ENCODE measurements at places on chromosomes 4 and X. TPM values are rescaled to one million over a fixed set of nuclear protein-coding genes. Genes with fewer than 3 reads are reported as not detected.

The CPLX1 gene
- total RNA-seq: 6.7 TPM

The NUDT6 gene
- total RNA-seq: 9.2 TPM

The COL4A6 gene
- 16.1 TPM for total RNA-seq

The ABRAXAS1 gene
- total RNA-seq: 12.7 TPM

The CFAP47 gene
- 0.96 TPM for total RNA-seq

The GPR50 gene
- not detected for total RNA-seq

The CLOCK gene
- total RNA-seq: 31.0 TPM

The CT45A5 gene
- total RNA-seq: not detected

The NDST3 gene
- not detected for total RNA-seq

The OTC gene
- not detected for total RNA-seq

The PARM1 gene
- total RNA-seq: 134 TPM

The GATA1 gene
- not detected for total RNA-seq

The SHOX gene
- total RNA-seq: not detected

The CENPE gene
- 1.3 TPM for total RNA-seq

The FGB gene
- 1.3 TPM for total RNA-seq

The NHSL2 gene
- 14.6 TPM for total RNA-seq

The PPEF2 gene
- total RNA-seq: not detected

The GIMD1 gene
- total RNA-seq: not detected

The PSAPL1 gene
- total RNA-seq: not detected

The PAGE2 gene
- not detected for total RNA-seq

The LANCL3 gene
- total RNA-seq: 1.9 TPM

The LRCH2 gene
- 7.4 TPM for total RNA-seq

The PABPC4L gene
- total RNA-seq: 2.0 TPM

The FAM241A gene
- 5.1 TPM for total RNA-seq

The GYPE gene
- total RNA-seq: 1.8 TPM

The RAB39B gene
- 0.86 TPM for total RNA-seq

The DRD5 gene
- total RNA-seq: not detected

The TLL1 gene
- total RNA-seq: 7.9 TPM

The FGF16 gene
- total RNA-seq: 0.39 TPM

The GLRA2 gene
- not detected for total RNA-seq

Measured in ureter (tissue), 1 donor.